ENCODE measurements at places on chromosomes 16 and 17. TPM values are rescaled to one million over a fixed set of nuclear protein-coding genes. Genes with fewer than 3 reads are reported as not detected.

- DNase-seq, result no peak
Observed at GRCh38 chr16:55873122-55873521, 2.1 kb downstream of the CES5A start.

SYCE1L gene
- 3.4 TPM for total RNA-seq

NPIPB9 gene
- 5.2 TPM for total RNA-seq

DNA sequence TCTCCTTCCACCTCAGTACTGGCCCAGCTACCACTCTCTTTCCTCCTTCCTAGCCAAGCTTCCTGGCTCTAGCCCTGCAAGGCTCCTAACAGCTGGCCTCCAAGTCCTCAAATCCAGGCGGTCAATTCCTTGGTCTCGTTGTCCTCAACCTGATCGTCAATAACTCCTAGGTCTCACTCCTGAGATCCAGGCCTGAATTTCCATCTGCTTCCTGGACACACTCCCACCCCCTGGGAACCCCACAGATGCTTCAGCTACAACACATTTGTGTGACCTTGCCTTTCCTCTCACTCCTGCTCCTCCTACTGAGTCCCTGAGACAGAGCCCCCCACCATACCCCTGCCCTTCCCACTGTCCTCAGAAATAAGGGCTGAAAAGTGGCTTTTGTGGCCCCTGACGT, 2.3 kb downstream of the ENKD1 start:
- peak; percentile 77 for DNase-seq

- DNase-seq, result no peak
Observed at GRCh38 chr17:27224526-27225315, 69.2 kb upstream of the WSB1 start.

All from dorsolateral prefrontal cortex (tissue), 122 donors.